ENCODE measurements at places on chromosomes 2 and 18. TPM values are rescaled to one million over a fixed set of nuclear protein-coding genes. Genes with fewer than 3 reads are reported as not detected.
A peak's percentile ranks its signal among the peaks of the same experiment; 100 is the strongest.

DNA sequence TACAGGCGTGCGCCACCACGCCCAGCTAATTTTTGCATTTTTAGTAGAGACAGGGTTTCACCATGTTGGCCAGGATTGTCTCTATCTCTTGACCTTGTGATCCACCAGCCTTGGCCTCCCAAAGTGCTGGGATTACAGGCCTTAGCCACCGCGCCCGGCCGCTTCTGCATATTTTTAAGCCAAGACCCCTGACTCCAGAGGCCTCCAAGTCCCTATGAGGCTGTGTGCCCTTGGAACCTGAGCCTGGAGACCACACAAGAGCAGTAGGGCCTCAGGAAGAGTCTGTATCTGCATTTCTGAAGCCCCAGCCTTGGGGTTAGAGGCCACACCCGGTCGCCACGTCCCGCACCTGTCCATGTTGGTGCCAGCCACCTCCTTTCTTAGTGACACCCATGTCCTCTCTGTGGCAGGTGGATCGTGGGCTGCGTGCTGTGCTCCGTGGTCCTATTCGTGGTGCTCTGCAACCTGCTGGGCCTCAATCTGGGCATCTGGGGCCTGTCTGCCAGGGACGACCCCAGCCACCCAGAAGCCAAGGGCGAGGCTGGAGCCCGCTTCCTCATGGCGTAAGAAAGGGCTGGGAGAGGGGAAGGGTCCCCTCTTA, 5.3 kb downstream of the PROM2 start:
- no peak for DNase-seq

- no peak for DNase-seq
These were observed 169.7 kb upstream of the SMAD2 start for GRCh38 chr18:48100165-48100575.

DNA sequence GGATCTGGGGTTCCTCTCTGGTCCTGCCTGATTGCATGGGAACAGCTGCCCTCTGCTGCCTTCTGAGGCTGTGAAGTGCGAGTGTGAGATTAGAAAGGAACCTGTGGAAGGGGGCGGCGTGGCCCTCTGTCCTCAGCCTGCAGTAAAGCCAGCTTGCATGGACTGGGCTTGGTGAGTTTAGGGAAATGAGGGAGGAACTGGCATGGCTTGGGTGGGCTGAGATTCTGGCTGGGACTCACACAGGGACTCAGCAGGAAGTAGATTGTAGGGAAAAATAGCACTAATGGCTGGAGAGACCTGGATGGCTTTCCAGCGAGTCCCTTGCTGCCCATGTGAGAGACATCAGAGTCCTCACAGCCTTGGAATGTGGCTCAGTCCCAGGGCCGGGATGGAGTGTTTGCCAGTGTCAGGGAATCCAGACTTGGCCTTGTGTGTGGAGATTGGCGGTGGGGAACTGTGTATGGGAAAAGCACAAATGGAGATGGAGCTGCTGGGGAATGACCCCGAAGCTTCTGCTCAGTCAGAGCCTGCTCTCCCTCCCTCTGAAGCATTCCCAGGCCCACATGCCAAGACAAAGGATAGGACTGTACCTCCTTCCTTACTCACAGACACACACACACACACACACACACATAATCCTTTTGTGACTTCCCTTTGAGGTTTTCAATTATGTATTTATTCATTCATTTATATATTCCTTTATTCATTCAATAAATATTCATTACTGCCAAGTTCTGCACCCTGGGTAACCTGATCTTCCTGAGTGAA, 115.4 kb downstream of the ACAA2 start:
- DNase-seq: no peak

SH3RF3 gene
- total RNA-seq: 0.39 TPM

GPD2 gene
- total RNA-seq: 15.7 TPM

DNA sequence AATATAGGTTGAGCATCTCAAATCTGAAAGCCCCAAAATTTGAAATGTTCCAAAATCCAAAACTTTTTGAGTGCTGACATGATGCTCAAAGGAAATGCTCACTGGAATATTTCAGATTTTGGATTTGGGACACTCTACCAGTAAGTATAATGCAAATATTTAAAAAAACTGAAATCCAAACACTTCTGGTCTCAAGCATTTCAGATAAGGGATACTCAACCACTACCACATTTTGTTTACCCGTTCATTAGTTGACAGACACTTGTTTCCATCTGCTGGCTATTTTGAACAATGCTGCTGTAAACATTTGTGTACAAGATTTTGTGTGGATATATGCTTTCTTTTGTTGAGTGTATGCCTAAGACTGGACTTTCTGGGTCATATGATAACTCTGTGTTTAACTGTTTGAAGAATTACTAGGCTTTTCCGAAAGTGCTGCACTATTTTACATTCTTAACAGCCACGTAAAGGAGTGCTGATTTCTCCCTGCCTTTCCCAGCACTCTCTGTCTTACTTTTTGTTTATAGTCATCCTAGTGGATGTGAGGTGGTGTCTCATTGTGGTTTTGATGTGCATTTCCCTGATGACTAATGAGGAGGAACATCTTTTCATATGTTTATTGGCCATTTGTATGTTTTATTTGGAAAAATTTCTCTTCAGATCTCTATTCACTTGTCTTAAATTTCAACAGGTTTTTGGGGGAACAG, 19.5 kb upstream of the DCDC2C start:
- DNase-seq: no peak

PLCL1 gene
- total RNA-seq: 0.78 TPM

- DNase-seq: no peak
These were observed 259.4 kb downstream of the TNS1 start for GRCh38 chr2:217743407-217743806.

DNA sequence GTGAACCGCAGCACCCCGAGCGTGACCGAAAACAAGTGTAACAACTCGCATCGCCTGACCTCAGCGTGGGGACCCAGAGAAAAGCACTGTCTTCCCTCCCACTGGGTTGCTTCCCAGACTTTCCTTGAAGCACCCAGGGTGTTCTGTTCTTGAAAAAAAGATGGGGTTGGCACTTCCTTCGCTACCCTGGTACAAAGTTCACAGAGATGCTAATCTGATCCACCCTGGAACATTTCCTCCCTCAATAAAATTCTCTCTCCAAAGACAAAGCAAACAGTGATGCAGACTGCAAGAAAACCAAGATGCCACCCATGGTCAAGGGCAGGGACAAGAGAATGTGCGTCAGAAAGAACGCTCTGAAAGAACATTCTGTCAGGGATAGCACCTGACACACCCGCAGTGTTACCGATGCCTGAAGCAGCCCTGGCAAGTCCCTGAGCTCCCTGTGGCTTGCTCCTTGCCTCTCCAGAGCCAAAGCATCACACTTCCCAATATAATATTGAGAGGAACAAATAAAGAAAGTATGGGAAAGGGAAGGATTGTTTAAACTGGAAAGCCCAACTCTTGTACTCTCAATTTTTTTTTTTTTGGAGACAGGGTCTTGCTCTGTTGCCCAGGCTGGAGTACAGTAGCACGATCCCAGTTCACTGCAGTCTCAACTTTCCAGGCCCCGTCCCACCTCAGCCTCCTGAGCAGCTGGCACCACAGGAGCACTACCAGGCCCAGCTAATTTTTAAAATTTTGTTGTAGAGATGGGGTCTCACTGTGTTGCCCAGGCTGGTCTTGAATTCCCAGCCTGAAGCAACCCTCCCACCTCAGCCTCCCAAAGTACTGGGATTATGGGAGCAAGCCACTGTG, 70.7 kb downstream of the TBC1D8 start:
- DNase-seq: no peak

DNA sequence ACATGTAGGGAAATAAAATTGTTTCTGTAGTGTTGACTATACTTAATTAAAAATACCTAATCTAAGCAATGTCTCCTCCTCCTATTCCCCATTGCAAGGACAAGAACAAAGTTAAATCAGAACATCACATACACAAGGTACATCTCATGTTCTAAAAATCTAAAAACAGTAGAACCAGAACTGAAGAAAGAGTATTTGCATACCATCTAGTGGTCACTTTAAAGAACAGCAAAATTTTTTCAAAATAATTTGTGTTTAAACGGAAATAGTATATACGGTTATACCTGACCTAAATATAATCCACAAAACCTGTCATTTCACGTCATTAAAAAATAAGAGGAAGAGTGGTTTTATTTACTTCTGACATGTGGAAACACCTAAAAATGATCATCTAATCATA, 294.3 kb upstream of the KCNH7 start:
- DNase-seq: no peak

DSG4 gene
- not detected for total RNA-seq

- DNase-seq: peak; percentile 62
These were observed 158.2 kb downstream of the MGAT5 start for GRCh38 chr2:134411828-134412638.

CHRND gene
- total RNA-seq: not detected

DNAJC5G gene
- total RNA-seq: not detected

GRCh38 chr2:235055891-235056516, 104.2 kb downstream of the SH3BP4 start:
- no peak for DNase-seq

DNA sequence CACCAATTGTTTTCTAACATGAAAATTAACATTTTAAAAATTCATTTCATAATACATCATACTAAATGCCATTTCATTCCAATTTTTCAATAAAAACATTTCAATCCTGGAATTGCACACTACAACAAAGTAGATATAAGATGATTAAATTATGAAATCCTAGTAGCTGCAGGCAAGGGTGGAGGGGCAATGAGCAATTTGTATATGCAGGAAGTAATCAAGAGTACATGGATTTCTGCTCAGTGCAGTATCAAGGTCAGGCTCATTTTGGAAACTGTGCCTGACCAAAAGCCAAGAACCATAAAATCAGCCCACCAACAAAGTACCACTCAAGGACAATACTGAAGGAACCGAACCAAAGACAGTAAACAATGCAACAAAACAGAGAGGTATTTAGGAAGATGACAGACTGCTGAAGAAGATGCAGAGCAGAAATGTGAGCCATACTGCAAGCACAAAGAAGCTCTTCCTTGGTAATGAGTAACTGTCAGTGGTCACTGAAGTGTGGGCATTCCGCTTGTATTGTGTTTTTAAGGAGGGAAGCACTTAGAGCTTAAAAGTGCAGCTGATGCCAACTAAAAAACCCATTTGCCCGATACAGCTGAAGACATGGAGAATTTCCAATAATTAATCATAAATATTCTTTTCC, 34.5 kb upstream of the DSEL start:
- no peak for DNase-seq

GRCh38 chr2:206343816-206344215, 69.4 kb downstream of the ZDBF2 start:
- no peak for DNase-seq

DNA sequence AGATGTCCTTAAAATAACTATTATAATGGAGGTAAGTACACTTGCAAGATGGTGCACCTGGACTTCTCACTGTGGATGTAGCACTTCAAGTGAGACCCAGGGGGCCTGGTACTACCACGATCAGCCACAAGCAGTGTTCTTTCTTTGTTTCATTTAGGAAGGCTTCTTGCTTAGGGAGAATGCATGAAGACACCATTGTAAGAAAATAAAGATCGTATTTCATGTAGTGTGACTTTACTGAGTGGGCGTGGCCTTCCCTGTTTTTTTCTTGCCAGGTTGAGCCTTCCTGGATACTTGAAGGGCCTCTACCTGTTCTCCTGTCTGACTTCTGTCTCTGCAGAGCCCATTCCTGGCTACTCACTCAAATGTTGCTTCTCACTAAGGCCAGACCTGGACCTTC, 615.6 kb upstream of the SOX11 start:
- no peak for DNase-seq

PSTPIP2 gene
- 23.6 TPM for total RNA-seq

SAG gene
- total RNA-seq: 0.32 TPM

UGT1A10 gene
- total RNA-seq: not detected

GALNT5 gene
- total RNA-seq: not detected

GRCh38 chr2:199535445-199536177, 77.9 kb upstream of the SATB2 start:
- no peak for DNase-seq

- DNase-seq: no peak
These were observed 157.9 kb downstream of the ANKRD44 start for GRCh38 chr2:197152451-197153228.

RNF25 gene
- 29.1 TPM for total RNA-seq

GRCh38 chr2:7868836-7869235, 813.0 kb upstream of the ID2 start:
- DNase-seq: no peak

GRCh38 chr18:26656944-26657536, 108.7 kb upstream of the KCTD1 start:
- DNase-seq: no peak

DNA sequence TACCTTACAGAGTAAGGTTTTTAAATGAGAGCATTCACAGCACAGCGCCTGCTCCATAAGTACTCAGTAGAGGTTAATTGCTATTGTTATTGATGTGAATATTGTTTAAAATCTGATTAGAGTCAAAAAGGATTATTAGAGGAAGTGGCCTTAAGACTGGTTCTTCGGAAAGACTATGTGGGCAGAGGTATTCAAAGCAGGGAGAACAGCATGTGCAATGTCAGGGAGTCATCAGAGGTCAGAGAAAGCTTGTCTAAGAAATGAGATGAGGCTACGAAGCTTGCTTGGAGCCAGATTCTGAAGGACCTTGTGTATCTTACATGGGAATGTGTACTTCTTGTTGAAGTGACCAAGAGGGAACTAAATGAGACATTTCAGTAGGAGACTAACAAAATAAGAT, 49.8 kb downstream of the PMS1 start:
- DNase-seq: no peak

DNA sequence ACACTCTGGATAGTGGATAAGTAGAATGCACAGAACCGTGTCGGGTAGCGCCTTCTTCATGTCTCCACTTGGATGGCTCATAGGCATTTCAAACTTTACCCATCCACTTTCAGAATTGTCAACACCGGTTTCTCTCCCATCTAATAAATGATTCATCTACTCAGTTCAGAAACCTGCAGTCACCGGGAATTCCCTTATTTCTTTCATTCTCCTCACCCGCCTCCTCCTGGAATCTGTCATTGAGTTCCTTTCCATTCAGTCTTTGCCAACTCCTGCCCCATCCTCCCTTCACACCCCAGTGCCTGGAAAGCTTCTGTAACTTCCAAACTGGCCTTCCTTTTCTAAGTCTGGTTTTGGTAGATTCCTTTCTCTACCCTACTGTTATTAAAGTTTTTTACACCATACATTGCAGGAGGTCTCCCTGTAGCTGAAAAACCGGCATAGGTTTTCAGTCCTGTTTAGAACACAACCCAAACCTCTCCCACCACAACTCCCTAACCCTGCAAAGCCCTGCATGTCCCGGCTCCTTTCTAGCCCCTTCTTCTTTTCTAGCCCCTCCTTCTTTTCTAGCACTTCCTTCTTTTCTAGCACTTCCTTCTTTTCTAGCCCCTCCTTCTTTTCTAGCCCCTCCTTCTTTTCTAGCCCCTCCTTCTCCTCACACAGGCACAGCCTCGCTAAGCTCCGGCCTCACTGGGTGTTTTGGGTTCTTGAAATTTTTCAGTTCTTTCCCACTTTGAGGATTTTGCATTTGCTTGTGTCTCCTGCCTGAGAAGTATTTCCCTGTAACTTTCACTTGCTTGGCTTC, 133.9 kb upstream of the KLHL14 start:
- no peak for DNase-seq

All from activated T-helper 1 cell treated with anti-CD3 and anti-CD28 coated beads, Interleukin-12 subunit alpha, Interleukin-12 subunit beta, Interleukin-2, Interleukin-4 antibody, amounts not matched to agents 30 ng/mL and 10 ng/mL and 1 ng/mL, durations not matched to agents 14 hours and 24 hours and 36 hours (primary cell).